ENCODE measurements at places on chromosomes 7 and 10.
A peak's percentile ranks its signal among the peaks of the same experiment; 100 is the strongest.

- no peak for DNase-seq
Observed at GRCh38 chr7:33627741-33628140, 277.6 kb upstream of the BMPER start.

DNA sequence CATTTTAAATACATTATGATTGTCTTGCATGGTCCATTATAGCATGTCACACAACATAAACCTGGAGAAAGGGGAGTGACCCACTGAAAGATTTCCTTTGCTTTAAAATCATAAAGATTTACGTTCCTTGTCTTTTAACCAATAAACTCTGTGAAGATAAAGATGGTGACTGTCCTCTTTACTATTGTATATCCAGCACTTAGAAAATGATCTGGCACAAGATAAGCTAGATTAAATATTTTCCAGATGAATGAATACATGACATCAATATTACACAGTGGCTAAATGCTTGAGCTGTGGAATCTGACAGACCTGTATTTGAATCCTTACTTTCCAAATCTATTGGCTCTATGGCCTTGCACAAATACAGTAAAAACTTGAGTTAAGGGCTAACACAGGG, 938.4 kb downstream of the SORCS1 start:
- DNase-seq: peak; percentile 23

- no peak for DNase-seq
Observed at GRCh38 chr10:122044045-122044661, 55.2 kb downstream of the TACC2 start.

DNA sequence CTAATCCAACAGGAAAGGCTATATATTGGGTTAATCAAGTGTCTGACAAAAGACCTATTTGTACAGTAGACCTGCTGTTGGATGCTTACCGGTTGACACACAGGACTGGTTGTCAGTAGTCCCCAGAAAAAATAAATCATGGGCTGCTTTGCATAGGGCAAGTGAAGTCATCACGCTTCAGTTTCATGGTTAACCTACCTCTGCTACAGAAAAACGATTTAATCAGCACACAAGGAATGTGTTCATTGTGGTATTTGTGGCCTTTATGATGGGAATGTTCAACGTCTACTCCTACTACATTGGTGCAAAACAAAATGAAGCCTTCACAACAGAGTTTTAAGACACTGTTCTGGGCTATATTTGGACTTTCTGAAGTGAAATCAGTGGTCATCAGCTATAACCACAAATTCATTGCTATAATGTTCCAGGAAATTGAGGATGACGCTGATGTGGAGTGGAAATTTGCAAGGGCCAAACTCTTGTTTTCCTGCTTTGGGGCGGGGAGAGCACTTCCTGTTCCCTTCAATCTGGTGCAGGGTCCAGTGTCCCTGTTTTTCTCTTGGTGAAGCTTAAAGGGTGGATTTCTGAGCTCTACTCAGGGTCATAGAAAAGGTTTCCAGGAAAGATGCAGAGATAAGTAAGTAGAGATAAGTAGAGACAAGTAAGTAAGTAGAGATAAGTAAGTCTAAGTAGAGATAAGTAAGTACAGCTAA, 39.3 kb upstream of the GGCT start:
- DNase-seq: peak; percentile 58

DNA sequence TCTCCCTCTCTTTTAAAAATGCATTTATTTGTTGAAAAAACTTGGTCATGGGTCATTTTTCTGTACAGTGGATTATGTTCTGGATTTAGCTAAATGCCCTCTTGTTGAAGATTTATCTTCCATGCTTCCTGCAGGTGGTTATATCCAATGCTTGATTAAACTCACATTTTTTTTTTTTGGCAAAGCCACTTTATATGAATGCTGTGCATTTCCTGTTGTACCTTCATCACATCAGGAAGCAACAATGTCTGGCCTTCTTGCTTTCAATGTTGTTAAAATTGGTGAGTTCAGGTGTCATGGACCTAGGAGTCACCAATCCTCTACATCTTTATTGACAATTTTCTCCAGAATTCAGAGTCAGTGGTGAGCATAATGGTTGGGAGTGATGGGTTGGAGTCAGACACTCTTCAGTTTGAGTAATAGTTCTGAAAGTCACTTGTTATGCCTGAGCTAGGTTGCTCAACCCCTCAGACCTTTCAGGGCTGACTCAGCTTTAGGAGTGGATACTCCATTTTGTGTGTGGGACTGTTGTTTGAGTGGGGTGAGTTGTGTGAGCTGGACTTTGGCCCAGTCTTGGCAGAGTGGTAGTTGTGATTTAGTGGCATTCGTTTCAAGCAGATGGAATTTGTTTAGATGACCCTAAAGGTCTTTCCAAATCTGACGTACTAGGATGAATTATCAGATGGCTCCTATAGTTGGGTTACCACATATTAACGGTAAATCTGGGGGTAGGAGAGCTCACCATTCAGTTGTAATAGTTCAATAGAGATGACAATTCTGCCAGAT, 213.5 kb upstream of the ZNF32 start:
- DNase-seq: peak; percentile 96

- peak; percentile 37 for DNase-seq
Observed at GRCh38 chr7:2567679-2568278, 9.0 kb downstream of the IQCE start.

DNA sequence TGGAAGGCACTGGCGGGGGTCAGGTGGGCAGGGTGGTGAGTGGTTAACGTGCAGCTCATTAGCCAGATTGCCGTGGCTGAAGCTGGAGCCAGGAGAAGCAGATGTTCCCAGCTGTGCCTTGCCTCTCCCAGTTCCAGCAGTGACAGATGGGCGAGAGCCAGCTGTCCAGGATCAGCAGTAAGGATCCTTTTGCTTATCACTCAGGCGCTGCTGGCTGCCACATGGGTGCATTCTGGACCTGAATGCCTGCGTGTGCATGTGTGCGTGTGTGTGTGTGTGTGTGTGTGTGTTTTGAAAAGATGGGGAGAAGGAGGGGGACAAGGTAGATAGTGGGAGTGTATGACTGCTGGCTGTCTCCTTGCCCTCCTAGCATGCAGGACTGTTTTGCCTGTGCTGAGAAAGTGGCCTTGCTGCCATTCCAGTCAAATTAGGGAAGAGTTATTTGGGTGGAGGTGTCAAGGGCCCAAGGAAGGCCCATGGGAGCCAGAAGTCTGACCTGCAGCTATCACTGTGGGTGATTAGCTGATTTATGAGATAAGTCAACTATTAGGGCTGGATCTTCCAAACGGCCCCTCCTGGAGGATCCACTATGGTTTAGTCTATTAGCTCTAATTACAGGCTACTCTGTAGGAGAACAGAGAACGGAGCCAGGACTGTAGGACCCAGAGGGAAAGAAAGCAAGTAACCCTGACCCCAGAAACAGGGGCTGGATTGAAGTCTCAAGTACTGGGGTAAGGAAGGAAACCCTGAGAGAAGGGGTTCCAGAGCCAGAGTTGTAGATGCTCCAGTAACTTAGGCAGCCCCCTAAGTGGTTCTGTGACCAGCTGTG, 3.3 kb downstream of the EPHA1 start:
- DNase-seq: no peak

- DNase-seq: peak; percentile 83
Observed at GRCh38 chr10:129096065-129096984, 370.7 kb upstream of the MGMT start.
